SW 1271 (cell line): ENCODE measurements at places on chromosomes 1 and 21.

DNA sequence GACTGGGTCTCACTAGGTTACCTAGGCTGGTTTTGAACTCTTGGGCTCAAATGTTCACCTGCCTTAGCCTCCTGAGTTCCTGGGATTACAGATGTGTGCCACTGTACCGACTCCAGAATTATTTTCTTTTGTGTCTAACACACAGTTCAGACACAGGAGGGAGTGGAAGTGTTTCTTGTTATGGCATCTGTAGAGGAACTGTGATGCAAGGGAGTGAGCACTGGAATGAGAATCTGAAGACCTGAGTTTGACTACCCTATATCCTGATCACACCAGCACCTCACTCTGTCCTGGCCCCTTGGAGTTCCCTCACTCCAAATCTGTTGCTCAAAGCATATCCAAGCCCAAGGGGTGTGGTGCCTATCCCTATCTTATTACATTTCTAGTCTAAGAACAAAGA is 15.2 kb downstream of the OPTC start:
- no peak for DNase-seq

- no peak for DNase-seq
Observed at GRCh38 chr1:154998818-154999570, 3.6 kb upstream of the ZBTB7B start.

GRCh38 chr1:67647814-67648358 is 37.1 kb upstream of the GADD45A start:
- no peak for DNase-seq

DNA sequence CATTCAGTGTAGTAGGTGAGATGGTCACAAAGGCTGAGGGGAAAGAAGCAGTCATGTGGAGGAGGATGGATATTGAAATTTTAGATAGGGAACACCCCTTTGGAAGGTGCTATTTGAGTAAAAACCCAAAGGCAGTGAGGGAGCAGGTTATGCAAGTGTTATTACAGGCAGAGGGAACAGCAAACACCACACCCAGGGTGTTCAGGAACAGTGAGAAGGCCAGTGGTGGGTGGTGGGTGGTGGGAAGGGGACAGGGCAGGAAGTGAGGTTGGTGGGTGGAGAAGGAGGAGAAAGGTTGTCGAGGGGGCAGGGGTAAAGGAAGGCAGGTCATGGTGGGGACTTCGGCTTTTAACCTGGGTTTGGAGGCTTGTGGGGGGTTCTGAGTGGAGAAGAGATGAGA is 39.2 kb upstream of the SCMH1 start:
- no peak for DNase-seq

GRCh38 chr1:245045087-245045881 is 109.5 kb upstream of the KIF26B start:
- DNase-seq = no peak

- no peak for DNase-seq
Observed at GRCh38 chr1:154857441-154858215, 12.5 kb downstream of the KCNN3 start.

- no peak for DNase-seq
Observed at GRCh38 chr1:115840605-115841460, at the start of gene NHLH2. NHLH2 (minus strand) TSS chr1:115841126; CDS start chr1:115838372, 2,754 bp downstream.

DNA sequence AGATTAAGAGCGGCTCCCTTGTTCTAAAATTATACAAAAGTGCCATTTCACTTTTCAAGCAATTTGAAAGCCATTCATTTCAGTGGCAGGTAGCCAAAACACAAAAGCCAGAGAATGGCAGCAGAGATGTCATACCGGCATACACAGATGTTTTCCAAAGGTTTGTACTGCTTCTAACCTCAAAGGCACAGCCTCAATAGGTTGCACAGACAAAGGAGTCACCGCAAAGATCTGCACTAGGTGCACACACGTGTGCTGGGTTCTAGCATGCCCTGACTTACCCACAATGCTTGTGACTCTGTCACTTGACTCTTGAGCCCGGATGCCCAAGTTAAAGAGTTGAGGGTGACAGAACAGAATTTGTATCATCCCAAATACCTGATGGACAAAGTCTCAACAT is 448.9 kb upstream of the ADGRL2 start:
- DNase-seq = no peak

- DNase-seq = no peak
Observed at GRCh38 chr1:117636637-117637425, 31.0 kb downstream of the TENT5C start.

DNA sequence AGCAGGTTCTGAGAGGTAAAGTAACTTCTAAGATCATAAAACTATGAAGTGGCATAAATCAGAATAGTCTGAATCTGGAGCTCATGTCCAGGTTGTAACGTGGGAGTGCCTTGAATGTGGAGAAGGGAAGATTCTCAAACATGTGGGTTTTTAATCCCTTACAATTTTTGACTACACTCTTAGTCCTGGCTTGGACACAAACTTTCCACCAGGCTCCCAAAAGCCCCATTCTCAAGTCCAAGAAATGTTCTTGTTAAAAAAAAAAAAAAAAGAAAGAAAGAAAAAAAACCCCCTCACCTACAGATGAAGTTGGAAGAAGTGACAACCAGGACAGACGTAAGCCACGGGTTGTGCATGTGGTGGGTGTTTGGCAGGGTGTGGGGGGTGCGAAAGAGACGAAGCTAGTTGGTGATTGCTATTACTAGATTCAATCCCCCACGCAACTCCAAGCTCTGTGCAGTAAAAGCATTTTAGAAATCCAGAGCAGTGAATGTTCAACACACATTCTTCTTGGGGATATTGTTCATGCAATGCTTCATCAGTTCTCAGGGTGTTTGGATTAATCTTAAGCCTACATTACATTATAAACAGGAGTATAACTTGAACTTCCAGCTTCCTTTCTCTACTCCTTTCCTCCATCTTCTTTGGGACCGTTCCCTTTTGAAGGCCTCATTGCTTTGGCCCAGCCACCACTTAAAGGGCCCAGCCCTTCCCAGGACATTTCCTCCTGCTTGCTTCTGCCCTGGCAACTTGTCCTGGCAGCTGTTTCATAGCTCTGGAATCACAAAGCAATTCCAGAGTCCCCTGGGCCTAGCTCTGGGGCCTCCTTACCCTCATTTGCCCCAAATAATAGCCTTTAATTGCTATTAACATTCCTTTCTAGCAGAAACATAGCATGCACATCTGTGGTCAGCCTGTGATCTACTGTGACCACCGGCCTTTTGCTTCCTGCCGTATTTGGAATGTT is 41.8 kb downstream of the PHC2 start:
- DNase-seq = no peak

GRCh38 chr1:190376044-190376443 is 101.6 kb downstream of the BRINP3 start:
- no peak for DNase-seq

DNA sequence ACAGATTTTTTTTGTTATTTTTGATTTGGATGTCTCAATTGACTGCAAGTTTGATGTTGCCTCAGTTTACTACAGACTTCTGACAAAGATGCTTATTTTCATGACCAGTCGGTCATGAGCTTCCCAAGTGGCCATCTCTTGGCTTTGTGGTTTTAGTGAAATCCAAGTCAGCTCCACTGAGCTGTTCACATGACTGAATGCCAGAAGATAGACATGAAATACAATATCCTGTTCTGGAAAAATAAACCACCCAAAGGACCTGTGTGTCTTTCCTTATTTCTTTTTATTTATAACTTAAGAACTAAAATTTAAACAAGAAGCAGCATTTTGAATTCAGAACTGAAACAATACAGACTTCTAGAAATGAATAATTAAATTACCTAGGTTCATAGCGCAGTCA is 89.3 kb downstream of the HMCN1 start:
- DNase-seq = no peak

DNA sequence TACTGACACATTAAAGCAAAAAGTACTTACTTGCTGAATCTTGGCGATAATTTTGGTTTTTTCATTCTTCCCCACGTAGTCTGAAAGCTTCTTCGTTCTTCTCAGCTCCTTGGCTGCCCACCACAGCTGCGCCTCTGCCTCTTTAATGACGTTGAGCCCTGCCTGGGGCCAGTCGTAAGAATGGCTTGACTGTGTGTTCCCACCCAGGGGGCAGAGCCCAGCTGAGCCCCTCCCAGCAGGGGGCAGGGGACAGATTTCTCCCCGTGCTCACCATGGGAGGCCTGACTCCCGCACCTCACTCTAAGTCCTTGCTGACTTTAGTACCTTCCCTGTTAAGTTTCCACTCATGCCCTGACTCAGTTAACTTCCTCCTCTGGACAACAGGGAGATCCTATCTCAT is 9.0 kb downstream of the CFAP298 start:
- no peak for DNase-seq

DNA sequence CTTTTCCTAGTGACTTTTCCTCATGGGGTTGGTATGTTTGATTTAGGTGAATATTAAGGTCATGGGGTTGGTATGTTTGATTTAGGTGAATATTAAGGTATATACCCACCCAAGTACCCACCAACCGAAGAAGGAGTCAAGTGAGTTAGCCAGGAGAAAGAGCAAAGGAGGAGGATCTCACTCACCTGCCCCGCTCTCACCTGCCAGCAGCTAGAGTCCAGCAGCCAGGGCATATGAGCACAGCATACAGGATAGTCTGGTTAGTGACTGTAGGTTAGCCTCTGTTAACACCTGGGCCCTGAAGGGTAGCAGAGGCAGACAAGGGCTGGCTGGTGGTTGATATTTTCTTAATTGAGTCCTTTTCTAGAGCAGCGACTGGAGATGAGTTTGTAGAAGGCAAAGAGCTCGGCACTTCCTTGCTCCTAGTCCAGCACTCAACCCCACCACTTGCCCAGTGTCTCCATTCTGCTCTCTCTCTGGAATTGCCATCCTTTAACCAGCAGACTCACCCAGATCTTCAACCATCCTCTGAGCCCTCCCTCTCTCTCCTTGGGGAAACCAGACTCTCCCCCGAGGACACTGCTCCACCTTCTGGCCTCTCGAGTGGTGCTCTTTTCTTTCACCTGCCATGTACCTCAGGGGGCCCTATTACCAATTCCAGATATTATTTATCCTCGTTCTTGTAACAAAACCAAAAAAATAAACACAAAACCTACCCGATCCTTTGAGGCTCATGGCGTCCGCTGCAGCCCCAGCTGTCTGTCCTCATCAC is 16.3 kb upstream of the DESI2 start:
- DNase-seq = no peak

DNA sequence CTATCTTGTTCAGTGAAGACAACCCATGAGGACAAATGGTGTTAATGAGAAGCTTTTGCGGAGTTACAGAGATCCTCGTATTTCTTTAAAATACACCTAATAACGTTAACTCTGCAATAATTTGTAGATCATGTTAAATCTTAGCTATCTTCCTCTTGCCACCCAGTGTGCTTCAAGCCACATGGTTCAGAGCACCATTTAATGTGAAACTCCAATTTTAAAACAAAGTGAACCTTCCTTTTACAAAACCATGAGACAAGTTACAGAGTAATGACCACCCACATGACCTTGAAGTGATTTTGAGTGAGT is 1.7 kb upstream of the KCNE2 start:
- DNase-seq = no peak
